MV-4-11 (cell line): ENCODE measurements at places on chromosomes 7 and 10.

DNA sequence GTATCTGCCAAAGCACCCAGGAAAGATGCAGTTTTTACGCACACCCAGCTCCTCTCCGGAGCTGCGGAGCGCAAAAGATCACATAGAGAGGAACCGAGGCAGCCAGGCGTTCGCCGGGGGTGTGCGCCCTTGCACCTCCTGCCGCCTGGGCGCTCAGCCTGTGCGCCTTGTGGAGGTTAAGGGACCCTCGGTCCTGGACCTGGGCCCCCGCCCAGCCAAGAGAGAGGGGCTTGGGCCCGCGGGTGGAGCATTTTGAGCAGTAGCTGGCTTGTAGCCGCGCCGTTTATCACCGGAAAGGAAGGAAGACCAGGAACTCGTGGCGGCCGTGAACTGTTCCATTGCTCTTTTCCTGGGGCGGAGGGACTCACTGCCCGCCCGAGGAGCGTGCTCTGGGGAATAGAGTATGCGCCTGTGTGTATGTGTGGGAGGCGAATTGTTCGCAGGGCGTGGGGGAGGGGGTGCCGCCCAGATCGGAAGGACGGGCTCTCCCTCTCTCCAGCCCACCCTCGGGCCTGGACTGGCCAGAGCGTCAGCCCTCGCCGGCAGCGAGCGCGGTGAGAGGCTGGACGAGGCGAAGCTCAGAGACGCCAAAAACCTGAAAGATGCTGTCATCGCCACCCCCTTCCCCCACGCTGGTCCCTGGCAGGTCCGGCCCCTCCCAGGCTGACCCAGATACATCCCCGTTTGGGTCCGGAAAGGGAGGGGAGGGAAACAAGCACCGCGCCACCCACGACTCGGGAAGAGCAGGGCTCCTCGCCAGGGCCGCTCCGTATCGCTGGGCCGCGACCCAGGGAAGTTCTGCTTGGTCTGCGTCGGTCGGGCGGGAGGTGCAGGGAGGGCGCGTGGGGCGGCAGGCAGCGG, 1.2 kb upstream of the WNT2 start:
- DNase-seq: no peak

- peak; percentile 78 for DNase-seq
Observed at GRCh38 chr10:25280573-25280972, 105.8 kb downstream of the GPR158 start.

- no peak for DNase-seq
Observed at GRCh38 chr7:80654887-80655340, 16.5 kb downstream of the CD36 start.

- no peak for DNase-seq
Observed at GRCh38 chr10:27153845-27154193, 365 bp downstream of the YME1L1 start.

GRCh38 chr10:47381103-47381395, 3.0 kb downstream of the ZNF488 start:
- no peak for DNase-seq

GRCh38 chr10:132888898-132889490, 53.4 kb downstream of the CFAP46 start:
- no peak for DNase-seq

GRCh38 chr7:87345962-87346371, 503 bp downstream of the CROT start:
- DNase-seq: no peak

GRCh38 chr10:81135851-81136250, 598.1 kb downstream of the SH2D4B start:
- DNase-seq: no peak

DNA sequence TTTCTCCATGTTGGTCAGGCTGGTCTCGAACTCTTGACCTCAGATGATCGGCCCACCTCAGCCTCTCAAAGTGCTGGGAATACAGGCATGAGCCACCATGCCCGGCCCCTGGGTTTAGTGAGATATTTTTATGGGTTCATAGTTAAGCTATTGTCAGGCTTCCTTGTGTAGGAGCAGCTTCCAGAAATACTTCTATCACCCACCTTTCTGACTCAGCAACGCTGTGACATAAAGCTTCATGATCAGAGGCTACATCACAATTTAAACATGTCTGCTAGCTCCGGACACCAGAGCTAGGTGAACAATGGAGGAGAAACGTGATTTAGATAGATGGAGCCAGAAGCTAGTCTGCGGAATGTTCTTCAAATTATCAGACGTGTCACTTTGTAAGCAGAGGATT, 295.8 kb upstream of the LYZL1 start:
- no peak for DNase-seq

GRCh38 chr7:24911213-24911603, 68.8 kb downstream of the OSBPL3 start:
- DNase-seq: peak; percentile 41

GRCh38 chr7:143284591-143285469, at the start of gene TMEM139:
Gene TMEM139, plus strand, starts transcription at chr7:143284958. Its CDS starts 1,000 bp downstream, at chr7:143285958.
- DNase-seq: no peak

DNA sequence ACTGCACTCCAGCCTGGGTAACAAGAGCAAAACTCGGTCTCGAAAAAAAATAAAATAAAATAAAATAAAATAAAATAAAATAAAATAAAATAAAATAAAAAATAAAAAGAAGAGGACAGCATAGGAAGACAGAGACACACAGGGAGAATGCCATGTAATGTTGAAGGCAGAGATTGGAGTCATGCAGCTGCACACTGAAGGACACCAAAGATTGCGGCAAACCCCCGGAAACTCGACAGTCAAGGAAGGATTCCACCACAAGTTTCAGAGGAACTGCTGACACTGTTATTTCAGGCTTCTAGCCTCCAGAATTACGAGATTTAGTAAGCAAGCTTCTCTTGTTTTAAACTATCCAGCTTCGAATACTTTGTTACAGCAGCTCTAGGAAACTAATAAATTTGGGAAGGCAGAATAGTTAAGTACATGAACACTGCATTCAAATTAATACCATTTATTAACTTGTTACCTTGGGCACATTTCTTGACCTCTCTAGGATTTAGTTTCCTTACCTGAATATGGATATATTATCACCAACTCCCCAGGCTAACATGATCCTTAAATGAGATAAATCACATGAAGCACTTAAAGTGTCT, 9.5 kb downstream of the CPED1 start:
- DNase-seq: peak; percentile 88

DNA sequence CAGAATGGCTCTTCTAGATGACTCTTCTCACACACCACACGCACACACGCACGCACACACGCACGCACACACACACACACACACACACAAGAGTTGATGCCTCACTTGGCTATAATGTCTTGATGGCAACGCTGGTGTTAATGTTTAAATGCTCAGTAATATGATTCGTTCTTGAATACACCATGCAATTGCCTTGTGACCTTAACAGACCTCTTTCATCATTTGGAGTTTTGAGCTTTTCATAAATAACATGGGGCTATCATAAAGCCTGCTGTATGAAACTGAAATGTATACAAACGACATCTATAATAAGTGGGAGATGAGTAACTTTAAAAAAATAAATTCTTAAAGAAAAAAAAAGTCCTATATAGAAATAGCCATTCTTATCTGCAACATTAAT, 8.2 kb downstream of the JCAD start:
- no peak for DNase-seq

DNA sequence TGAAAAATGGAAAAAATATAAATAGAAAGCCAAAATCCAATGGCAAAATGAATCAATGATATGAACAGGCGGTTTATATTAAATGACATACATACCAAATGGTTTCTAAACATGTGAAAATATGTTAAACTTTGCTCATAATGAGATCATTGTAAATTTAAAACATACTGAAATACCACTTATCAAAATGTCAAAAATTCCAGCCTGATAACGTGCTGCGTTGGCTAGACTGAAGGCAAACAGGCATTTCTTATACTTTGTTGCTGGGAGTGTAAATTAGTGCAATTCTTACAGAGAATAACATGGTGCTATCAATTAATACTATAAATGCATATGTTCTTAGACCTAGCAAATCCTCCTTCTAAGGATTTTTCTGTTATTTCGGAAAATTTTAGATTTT, 225.8 kb upstream of the FAM3C start:
- no peak for DNase-seq

DNA sequence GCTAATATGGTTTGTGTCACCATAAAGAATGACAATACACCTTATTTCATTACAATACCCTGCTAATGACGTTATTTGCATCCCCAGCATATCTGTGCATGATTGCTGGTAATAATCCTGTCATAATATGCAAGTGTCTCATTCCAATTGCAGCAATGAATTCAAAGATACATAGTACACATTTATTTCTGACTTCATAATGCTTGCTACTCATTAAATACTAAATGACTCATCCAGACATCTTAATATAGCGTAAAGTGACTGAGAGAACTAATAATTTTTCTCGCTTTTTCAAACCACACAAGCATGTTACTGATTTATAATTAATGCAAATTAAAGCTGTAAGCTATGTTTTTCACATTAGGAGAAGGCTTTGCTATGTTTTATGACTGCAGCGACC, 234.7 kb upstream of the MDFIC start:
- no peak for DNase-seq

GRCh38 chr7:101557421-101557820, 71.7 kb downstream of the MYL10 start:
- DNase-seq: no peak

GRCh38 chr10:86285136-86285790, 81.3 kb downstream of the GRID1 start:
- no peak for DNase-seq

GRCh38 chr7:78399033-78399769, 600.6 kb downstream of the PHTF2 start:
- no peak for DNase-seq

- peak; percentile 7 for DNase-seq
Observed at GRCh38 chr10:79092292-79092896, 23.6 kb downstream of the ZMIZ1 start.

DNA sequence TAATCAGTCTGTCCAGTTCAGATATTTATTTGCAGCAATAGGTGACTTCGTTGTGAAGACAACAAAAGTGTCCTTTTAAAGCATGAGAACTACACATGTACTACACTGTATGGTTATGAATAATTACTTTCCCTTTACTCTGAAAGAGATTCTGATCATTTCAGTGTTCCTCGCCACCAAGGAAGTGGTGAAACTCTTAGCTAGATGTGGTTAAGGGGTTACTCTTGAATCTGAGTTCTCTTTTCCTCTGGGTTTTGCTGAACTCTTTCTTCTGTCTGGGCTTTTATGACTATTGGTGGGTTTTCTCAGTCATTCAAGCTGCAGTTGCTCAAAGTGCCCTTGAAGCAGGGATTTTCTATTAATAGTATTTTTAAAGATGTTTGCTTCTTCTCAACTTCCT, 127.9 kb upstream of the SEM1 start:
- DNase-seq: peak; percentile 95
